NCI-H1048 (cell line): ENCODE measurements at places on chromosomes 13 and 19.

DNA sequence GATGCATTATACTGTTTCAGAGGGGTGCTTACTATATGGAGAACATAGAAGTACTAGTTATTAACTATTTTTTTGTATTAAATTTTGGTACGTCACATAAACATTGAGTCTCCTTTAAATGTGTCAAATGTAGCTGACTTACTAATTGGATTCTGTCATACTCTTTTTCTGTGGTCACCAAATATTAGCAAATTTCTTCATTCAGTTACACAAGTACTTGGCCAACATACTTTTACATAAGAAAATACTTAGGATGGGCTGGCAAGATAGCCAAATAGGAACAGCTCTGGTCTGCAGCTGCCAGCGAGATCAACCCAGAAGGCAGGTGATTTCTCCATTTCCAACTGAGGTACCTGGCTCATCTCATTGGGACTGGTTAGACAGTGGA, 19.2 kb downstream of the LPAR6 start:
- no peak for DNase-seq

DNA sequence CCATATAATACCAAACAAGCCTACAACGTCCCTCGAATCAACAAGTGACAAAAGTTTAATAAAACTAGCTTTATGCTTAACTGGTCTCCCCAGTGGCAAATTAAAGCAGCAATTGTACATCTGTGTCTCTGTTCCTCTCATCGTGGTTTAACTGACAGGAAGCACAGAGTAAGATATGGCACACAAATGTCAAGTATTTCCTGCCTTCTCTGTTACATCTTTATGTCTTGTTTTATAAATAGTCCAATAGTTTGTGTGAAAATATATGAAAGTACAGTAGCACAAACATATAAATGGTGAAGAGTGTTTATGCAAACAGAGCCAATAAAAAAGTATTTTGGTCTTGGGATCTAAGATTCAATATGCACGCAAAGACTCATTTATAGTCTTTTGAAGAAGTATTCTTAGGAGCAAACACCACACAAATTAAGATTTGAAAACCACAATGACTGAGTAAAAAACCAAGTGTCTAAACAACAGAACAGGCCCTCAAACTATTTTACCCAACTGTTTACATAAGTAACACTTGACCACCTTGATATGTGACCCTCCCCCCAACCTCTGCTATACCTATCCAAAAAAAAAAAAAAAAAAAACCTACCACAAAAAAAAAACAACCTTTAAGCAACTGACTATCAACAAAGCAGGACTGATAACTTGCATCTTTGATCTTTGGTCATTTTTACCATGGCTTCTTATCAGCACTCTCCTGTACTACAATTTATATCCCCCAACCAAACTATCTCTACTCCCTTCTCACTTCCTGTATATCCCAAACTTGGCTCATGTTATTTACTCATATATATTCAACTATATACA, 14.0 kb downstream of the ELF1 start:
- no peak for DNase-seq

DNA sequence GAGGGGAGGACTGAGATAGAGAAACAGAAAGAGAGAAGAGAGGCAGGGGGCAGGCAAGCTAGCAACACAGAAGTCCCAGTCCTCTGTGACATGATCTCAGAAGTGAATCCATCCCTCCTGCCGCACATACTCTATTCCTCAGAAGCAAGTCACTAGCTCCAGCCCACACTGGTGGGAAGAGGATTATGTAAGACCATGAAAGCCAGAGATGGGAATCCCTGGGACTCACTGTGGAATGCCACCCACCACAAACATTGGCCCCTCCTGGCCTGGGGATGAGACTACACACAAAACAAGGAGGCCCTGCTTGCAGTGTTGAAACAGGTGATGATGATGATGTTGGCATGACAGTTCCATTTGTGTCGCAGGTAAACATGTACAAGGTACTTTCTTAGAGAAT, 419.9 kb downstream of the IRS2 start:
- DNase-seq = no peak

DNA sequence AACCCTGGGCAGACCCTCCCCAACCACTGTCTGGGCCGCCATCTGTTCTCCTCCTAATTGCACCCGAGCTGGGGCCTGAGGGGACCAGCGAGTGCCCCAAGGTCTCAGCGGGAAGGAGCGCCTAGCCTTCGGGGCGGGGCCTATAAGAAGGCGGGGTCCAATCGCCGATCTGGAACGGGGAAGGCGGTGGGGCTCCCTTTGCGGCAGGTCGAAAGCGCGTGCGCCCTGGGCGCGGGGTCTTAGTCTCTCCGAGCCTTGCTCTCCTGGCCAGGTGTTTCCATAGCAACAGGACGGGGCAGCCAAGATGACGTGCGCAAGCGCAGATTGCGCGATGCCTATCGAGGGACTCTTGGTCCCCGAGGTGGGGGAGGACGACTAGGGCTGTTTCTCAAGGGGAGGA, 2.8 kb downstream of the MAST1 start:
- no peak for DNase-seq

GRCh38 chr19:14139944-14140343, 3.6 kb upstream of the ASF1B start:
- no peak for DNase-seq

DNA sequence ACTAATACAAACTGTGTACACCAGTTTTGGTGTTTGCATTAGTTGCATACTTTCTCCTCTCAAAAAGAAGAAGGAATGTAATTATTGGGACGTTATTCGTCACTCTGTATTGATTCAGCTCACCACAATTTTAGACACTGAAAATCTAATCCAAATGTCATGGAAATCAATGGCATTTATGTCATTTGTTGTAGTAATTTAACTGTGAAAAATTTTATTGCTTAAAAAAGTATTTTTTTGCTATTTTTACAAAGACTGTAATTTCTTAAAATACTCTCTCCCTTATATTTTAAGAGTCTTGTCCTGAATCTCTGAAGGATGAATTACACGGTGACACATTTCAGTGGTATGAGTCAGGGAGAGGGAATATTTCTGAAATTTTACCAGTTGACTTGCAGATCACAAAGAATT, 2117.6 kb downstream of the PCDH9 start:
- DNase-seq = no peak
